ENCODE measurements at places on chromosomes 6 and 20.

DNA sequence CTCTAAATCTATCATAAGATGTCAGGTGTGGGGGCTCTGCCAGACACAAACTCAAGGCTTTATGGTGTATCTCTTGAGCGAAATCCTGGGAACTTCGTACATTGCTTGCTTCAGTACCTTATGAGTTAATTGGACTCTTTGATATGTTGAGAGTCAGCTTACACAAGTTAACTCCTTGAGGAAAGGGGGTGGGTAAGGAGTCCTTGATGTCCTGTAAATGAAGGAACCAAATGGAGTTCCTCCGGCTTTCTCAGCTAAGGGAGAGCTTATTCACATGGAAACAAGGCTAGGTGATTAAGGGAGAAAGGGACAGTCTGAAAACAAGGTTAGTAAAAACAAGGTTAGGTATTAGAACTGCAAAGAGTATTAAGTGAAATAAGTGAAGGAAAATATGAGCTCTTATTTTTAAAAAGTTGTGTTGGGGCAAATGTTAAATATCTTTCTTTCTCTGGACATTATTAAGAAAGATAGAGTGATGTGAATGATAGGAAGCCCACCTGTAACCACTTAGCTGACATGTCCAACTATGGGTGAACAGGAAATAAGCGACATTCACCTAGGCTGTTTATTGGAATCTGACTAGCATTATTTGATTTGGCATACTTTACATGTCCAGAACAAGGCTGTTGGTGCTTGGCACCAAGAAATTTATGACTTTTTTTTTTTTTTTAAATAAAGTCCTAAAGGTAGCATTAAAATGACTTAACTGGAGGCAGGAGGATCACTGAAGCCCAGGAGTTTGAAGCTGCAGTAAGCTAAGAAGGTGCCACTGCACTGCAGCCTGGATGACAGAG lies 26.5 kb downstream of the GTF2H5 start:
- DNase-seq: no peak

GRCh38 chr6:131255911-131256310 lies 120.6 kb downstream of the AKAP7 start:
- DNase-seq: no peak

DNA sequence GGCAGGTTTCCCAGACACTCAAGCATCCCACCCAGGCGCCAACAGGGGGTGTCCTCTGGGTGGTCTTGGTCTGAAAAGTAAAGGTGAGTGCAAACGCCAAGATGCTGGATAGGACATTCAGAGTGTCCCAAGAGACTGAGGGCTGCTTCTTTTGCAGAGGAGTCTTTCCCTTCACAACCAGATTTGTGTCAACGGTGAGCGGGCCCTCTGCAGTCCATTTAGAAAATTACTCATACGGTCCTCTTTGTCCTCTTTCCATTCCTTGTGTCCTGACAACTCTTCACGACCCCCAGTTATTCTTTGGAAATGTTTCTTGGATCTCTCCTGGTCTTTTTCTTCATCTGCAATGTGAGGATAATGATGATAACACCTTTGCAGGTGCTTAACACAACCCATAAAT lies 257.8 kb downstream of the CDC5L start:
- no peak for DNase-seq

DNA sequence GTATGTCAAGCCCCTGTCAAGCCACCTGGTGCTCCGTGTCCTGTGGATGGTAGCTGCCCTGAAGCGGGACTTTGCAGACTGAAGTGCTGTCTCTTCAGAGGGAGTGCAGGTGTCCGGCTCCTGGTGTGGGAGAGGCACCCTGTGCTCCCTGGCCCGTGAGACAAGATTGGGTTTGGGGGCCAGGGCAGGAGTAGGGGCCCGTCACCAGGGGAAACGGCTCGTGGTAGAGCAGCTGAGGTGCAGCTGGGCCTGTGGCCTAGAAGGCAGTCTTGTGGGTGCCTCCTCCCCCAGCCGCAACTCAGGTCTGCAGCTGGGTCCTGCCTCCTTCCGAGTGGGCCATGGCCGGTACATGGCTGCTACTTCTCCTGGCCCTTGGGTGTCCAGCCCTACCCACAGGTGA lies at the start of gene PTCRA:
TSS of gene PTCRA (plus strand) at position 322 of the 400 bp plus-strand sequence. CDS start at position 339, 17 bp downstream.
- no peak for DNase-seq

- DNase-seq: no peak
Measured at GRCh38 chr20:32447136-32448027, 89.3 kb downstream of the ASXL1 start.

DNA sequence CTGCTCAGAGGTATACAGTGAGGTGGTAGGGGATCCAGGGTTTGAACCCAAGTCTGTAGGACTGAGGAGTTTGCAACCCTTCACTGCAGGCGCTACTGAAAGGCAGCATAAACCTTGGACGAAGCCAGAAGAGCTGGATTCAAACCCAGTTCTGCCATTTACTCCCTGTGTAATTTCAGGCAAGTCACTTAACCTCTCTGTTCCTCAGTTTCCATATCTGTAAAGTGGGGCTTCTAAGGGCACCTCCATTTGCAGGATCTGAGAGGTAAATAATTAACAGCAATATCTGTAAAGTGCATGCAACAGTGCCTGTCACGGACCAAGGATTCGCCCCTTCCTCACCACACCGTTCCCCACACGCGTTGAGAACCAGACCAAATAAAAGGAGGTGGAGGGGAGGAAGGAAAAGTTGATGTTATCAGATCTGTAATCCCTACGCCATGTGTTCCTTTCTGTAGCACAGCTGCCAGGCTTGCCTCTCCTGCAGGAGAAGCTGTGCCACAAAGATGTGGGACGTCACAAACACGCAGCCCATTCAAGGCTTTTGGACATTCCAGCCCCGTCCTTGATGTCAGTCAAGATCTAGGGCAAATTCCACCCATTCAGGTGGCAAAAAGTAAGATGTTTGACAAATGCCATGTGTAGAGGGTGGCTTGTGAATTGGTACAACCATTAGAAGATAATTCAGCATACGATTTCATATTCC lies 9.8 kb downstream of the RIPOR3 start:
- no peak for DNase-seq

DNA sequence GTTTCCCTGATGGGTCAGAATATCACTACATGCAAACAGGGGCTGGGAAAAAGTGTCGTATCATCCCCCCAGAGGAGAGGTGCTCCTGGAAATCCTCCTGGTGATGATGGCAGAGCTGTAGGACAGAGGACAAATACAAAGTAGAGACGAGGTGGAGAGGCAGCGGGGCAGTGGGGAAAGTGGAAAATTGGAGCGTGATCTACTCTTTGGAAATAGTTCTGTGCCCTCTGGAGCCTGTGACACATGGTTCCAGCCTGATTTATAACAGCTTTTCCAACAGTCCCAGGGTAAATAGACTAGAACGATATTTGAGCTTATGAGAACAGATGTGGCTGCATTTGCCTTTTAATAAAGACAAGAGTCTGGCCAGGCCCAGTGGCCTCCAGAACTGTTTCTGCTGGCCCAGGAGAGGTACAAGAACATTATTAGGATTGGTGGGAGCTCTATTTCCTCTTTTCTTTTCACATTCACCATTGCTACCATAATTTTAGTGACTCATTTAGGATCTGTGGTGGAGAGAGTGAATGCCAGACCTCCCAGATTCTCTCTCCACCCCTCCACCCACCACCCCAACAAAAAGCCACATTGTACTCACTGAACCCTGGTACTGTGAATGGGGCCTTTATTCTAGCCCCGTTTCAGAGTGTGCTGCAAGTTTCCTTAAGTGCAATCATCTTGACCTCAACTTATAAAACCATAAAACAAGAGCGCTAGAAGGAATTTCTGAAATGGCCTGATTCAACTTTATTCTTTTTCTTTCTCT lies 78.3 kb downstream of the BTBD3 start:
- no peak for DNase-seq

GRCh38 chr6:132320007-132320406 lies 81.3 kb downstream of the MOXD1 start:
- DNase-seq: no peak

DNA sequence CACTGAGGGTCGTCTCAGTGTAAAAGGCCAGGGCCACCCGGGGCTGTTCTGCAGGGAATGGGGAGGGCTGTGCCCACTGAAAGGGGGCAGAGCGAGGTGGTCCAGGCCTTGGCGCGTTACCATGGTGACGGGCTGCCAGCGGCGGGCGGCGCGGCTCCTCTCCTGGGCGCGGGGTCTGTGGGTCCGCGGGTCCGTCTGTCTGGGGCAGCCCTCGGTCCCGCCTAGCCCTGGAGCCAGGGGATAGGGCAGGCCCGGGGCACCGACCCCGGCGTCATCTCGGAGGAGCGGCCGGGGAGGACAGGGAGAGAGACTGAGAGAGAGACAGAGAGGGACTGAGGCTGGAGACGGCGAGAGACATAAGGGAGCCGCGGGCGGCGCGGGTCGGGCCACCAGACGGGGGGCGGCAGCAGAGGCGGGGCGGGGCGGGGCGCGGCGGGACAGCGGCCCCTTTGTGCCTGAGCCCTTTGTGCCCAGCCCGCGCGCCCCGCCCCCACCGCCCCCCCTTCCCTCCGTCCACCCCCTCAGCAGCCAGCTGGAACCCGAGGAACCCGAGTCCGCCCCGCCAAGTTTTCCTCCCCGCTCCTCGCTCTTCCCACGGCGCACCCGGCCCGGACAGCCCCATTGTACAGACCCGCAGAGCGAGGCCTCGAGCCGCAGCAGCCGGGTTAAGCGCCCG lies at the start of gene KIAA1755:
TSS of gene KIAA1755 (minus strand) at position 358 of the 676 bp plus-strand sequence. CDS start at position 123, 235 bp downstream.
- no peak for DNase-seq

- DNase-seq: no peak
Measured at GRCh38 chr6:115514656-115515055, 546.0 kb downstream of the FRK start.

DNA sequence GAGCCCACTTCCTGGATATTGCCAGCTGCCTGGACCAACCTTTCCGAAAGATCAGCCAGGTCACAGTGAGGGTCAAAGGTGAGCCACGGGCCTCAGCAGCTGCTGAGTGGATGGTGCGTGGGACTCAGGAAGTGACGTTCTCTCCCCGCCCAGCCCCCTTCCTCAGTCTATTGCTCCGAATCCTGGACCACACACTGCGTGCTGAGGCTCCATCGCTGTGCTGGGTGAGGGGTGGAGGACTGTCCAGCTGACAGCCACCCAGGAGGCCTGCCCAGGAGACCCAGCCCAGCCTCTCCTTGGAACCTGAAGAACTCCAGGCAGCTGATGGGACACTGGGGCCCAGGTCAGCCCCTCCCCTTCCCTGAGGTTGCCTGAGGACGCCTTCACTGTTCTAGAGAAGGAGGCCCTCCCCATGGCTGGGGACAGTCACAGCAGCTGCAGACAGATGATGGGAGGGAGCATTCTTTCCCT lies 94.4 kb upstream of the CD93 start:
- DNase-seq: no peak

GRCh38 chr6:168193816-168194721 lies 115.1 kb upstream of the FRMD1 start:
- DNase-seq: no peak

DNA sequence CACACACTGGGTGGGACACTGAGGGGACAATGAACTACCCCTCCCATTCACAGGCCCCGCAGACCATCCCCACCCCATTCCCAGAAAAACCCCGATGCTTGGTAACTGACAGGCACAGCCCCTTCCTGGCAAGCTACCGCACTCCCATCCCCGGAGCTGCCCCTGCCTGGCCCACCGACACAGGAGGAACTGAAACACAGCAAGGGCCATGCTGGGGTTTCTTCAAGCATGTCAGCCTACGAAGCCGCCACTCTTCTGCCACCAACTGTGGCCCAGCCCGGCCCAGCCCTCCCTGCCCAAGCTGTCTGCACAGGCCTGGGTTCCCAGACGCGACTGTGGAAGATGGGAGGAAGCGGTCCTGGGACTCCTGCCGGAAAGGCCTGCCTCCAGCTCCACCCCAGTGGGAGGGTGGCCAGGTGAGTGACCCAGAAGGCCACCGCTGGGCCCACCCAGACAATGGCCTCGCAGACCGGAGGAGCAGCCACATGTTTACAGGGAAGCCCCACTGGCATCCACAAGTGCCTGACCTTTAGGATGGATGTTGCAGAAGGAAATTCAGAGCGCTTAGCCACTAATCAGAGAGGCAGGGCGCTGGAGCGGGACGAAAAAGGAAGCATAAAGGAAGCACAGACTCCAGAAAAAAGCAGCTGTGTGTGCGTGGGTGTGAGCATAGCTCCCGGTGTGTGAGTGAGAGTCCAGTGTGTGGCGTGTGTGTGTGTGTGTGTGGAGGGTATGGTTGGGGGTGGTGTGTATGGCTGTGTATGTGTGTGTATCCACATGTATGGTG lies 91.6 kb downstream of the PRND start:
- DNase-seq: no peak

DNA sequence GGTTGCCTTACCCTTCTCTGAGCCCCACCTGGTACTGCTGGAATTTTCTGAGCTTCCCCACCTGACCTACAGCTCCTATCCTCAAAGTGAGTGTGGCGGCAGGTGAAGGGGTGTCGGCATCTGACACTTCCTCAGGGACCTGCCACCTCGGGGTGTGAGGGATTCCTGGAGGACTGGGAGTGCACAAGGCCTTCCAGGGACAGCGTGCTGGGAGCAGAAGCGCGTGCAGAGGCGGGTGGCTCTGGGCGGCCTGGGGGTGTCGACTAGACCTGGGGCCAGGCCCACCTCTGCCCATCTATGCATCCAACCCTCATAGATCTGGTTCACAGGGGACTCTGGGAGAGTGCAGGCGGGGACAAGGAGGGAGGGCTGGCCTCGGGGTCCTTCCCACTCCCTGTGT lies 7.8 kb downstream of the DLGAP4 start:
- no peak for DNase-seq

DNA sequence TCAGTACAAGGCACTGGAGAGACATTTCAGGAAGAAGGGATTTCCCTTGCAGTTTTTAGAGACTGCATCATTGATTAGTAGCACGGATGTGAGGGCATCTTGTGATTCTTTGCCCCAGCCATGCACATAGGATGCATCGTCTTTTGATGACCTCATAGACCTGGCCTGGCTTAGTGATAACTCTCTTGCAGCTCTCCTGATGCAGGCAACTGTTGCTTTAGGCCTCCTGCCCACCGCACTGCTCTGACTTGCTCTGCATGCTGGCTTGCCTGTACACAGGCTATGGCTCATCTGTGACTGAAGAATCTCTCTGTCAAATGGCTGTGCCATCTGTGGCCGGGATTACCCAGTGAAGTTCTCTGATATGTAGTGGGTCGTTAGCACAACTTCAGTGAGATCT lies 207.7 kb upstream of the PTCHD4 start:
- DNase-seq: no peak

GRCh38 chr6:41645007-41645618 lies 6.8 kb downstream of the MDFI start:
- no peak for DNase-seq

DNA sequence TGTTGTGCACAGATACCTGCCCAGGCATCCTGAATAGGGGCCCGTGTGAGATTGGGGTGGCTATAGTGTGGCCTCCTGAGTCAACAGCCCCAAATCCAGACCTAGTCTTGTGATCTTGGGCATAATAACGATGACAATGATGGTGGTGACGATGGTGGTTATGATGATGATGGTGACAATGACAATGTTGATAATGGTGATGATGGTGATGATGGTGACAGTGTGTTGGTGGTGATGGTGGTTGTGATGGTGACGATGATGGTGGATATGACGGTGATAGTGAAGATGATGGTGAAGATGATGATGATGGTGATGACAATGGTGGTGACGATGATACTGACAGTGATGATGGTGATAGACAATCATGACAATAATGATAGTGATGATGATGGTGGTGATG lies 5.1 kb upstream of the RPS21 start:
- no peak for DNase-seq

GRCh38 chr6:133623065-133623464 lies 265.8 kb upstream of the TCF21 start:
- no peak for DNase-seq

Measured in HS-27A (cell line).